ACHN (cell line): ENCODE measurements at places on chromosomes 7 and 10.

DNA sequence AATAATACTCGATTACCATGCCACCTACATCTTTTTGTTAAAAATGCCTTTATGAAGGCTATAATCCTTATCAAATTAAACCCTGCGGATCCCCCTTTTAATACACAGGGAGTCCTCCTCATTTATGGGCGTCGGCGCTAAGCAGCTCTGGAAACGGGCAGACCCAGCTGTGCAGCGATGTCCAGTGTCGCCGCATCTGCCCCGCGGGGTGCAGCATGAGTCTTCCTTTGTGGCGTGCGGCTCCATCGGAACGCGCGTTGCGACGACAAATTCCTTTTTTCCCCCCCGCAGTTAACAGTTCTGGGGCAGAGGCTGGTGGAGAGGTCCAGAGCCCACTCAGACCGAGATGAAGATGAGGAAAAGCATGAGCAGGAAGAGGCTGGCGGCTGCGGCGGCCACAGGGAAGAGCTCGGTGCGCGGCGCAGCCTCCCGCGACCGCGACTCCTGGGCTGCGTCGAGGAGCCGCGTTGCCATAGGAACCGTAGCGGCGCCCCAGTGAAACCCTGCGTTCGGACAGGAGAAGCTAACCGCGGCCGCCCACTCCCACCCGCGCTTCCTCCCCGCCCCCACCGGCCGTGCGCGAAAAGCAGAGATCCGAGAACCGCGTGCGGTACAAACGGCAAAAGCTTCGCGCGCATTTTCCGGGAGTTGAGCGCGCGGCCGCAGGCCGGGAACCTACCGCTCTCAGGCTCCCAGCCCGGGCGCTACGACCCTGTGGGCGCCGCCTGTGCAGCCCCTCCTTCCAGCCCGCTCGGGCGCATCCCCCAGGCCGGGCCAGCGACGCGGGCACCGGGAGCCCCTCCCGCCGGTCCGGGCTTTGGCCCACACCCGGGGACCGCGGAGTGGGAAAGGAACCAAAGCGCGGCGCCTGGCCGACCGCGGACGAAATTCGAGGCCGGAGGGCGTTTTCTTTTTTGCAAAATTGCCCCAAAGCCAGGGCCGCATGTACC lies 130.6 kb downstream of the SPAG6 start:
- DNase-seq, result no peak

GRCh38 chr10:13054844-13055243 lies 45.1 kb upstream of the OPTN start:
- no peak for DNase-seq

- no peak for DNase-seq
Measured at GRCh38 chr7:127667759-127668530, 16.0 kb downstream of the SND1 start.

DNA sequence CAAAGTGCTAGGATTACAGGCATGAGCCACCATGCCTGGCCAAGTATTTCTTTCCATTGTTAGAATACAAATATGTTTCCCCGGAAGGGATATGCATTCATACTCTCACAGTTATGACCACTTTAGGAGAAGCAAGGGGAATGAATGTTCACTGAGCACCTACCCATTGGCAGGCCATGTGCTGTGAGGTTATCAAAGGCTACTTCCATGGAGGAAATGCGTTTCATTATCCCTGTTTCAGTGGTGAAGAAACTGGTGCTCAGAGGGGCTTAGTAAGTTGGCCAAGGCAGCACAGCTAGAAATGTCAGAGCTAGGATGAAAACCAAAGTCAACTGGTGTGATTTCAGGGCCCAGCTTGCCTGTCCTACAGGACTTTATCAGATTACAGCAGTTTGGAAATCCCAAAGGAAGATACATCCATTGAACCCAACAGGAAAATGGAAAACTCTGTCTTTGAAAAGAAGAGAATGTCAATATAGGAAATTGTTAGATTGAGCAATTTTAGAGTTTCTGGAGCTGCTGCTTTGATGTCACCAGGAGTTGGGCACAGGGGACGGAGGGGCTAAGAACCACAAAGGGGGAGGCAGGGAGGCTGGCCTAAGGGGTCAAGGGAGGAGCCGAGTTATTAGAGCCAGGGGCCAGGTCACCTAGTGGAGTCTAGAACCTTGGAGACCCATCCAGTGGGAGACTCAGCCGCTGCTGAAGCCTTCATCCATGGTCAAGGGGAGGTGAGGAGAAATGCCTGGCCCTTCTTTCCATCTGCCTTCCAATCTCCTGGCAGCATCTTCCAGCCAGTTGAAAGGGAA lies 319.8 kb downstream of the FRMD4A start:
- no peak for DNase-seq

- no peak for DNase-seq
Measured at GRCh38 chr10:114552050-114552449, 106.0 kb downstream of the ABLIM1 start.

DNA sequence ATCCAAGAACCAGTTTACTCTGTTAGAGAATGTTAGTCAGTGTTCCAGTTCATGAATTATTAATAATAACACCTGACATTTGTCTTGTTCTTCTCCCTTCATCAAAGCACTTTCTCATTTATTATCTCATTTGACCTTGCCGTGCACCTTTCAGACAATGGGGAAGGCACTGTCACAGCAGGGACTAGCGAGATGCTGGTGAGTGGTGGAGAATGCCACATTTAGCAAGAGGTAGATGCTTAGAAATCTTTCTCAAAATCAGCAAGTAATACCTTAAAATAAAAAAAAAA lies 34.2 kb upstream of the XRCC2 start:
- DNase-seq, result no peak

DNA sequence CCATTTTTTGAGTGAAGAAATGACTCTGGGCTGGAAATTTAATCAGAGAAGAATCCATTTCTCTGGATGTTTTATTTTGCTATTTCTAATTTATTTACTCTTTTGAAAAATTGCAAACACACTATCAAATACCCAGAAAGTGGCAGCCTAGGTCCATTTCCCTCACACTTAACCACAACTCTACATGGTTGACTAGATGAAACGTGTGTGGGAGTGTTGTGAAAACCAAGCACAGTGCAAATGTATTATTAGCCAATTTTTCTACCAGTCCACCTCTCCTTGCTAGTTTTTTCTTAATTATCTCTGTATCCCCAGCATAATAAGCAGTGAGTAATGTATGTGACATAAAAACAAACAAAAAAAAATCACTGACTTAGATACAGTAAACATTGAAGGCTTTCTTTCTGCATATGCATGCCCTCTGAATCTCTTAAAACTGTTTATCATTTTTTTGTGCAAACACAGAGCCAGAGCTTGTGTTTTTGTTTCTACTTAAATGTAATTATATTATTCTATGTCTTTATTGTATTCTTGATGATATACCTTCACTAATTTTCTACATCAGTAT lies 30.9 kb downstream of the SCIN start:
- DNase-seq, result no peak

GRCh38 chr7:610531-611280 lies 91.1 kb upstream of the PDGFA start:
- DNase-seq, result no peak

DNA sequence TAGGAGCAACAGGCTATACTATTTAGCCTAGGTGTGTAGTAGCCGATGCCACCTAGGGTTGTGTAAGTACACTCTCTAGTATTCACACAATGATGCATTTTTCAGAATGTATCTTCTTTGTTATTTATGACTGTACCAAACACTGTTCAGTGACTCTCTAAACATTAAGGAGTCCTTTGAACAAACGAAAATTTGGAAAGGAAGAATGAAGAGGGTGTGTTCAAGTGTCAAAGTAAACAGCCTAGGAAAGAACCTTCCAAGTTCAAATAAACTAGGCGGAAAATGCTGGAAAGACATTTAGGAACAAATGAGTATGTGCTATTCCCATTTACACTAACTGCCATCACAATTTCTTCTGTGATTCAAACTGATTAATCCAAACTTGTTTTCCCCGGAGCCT lies 142.4 kb downstream of the CHCHD3 start:
- no peak for DNase-seq

- DNase-seq, result no peak
Measured at GRCh38 chr7:116647290-116647689, 24.7 kb upstream of the MET start.
